ENCODE measurements at places on chromosomes 13 and 19. TPM values are rescaled to one million over a fixed set of nuclear protein-coding genes. Genes with fewer than 3 reads are reported as not detected.

Gene ATP8A2
- 8.4 TPM for total RNA-seq

Gene ATXN8OS
- total RNA-seq: not detected

Gene LDLR
- total RNA-seq: 119 TPM

Gene TMC4
- total RNA-seq: 5.5 TPM

Gene RFPL4A
- total RNA-seq: not detected

Gene MCEMP1
- total RNA-seq: not detected

Gene SIGLEC12
- total RNA-seq: not detected

Gene PPM1N
- total RNA-seq: 11.0 TPM

Gene FKBP8
- total RNA-seq: 273 TPM

Gene MAP4K1
- 14.4 TPM for total RNA-seq

Gene CD209
- not detected for total RNA-seq

Gene PCP2
- total RNA-seq: not detected

GRCh38 chr19:4776436-4777211, 14.9 kb upstream of the FEM1A start:
- no peak for DNase-seq

DNA sequence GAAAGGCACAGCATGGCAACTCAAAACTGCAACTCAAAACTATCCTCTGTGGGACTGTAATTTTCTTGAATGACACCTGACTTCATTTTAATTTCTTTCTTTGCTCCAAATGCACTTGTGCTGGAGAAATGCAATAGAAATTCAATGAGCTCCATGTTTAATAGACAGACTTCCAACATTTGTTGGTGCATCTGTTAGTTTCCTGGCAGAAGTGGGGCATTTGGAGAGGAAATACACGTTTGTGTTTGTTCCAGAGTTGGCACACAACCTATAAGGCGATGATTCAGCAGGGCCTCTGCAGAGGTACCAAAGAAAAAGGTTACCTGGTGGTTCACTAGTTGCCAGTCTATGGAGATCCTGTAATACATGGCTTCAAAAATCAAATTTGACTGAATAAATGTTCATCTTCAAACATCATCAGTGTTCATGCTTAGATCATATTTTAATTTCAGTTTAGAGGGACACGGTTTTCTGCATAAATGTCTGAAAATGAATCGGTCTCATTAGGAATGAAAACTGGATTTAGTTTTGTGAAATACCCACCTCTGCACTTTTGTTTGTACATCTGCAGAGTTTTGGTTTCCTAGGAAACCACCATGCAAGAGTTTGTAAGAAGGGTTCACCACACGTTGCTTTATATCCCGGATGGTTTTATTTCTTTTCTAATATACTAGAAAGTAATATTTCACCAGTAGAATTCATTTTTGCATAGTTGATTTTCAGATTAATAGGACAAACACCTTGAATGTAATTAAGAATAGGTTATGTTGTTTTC, 21.8 kb upstream of the OBI1 start:
- no peak for DNase-seq

GRCh38 chr13:36914648-36915047, 5.4 kb downstream of the SMAD9 start:
- DNase-seq: no peak

- no peak for DNase-seq
Measured at GRCh38 chr19:56155124-56155687, 14.1 kb downstream of the ZNF444 start.

DNA sequence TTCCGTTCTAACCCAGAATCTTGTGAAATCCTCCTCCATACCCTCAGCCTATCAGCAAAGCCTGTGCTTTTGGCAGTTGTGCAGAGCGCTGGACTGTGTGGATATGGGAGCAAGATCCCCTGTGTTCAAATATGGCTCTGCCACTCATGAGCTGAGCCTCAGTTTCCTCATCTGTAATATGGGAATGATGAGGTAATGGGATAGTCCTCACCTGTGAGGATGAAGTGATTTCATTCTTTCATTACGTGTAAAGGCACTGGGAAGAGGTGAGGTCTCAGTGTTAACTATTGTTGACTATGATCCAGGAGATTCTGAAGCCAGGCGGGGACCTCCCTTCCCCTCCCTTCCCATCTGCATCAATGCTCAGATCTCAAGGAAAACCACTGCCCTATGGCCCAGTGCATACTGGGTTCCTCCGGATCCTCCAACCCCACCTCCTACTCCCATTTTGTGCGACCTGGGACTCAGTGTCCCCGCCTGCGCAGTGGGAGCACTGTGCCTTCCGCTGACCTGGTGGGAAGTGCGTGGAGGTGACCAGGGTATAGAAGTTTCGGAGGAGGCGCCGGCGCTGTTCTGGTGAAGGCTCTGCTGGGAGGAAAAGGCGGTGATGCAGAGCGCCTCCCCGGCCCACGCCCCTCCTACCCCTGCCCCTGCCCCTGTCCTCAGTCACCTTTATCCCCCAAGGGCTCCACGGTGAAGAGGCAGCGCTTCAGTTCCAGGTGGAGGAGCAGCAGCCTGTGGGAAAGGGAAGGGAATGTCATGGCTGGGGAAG, 5.0 kb downstream of the FUZ start:
- no peak for DNase-seq

- DNase-seq: no peak
Measured at GRCh38 chr13:86476656-86477055, 677.4 kb upstream of the SLITRK6 start.

DNA sequence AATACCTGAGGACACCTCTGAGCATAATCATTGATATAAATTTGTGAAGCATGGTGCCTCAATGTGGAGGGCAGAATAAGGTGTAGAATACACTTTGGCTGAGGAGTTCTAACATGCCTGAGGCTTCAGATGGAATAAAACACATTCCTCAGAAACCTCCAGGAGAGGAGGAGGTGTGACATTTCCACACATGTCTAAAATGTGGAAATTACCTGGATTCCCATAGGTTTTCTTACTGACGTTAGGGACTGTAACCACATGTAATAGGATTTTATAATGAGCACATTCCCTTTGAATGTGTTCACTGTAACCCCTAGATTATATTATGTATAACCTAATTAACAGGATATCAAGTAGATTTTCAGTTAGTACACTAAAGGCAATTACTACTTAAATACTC, 226.1 kb downstream of the TDRD3 start:
- DNase-seq: no peak

DNA sequence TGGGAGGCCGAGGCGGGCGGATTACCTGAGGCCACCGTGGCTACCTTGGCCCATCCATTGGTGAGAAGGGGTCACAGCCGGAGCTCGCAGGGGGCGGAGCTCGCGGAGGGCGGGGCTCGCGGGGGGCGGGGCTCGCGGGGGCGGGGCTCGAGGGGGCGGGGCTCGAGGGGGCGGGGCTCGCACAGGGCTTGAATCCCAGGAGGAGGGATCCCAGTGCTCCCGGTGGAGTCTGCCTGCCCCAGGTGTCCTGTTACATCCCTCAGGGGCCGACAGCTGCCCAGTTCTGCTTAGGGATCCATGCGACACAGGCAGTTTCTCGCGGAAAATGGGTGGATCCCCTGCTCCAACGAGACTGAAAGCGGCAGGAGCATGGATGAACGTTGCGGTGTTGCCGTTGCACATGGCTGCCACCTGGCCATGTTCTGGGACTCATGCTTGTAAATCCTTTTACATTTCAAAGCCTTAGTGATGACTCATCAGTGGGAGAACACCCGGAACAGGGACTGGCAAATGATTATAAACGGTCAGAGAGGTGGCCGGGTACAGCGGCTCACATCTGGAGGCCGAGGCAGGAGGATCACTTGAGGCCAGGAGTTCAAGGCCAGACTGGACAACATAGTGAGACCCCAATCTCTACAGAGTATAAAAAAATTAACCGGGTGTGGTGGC, 25.1 kb downstream of the TMPRSS9 start:
- DNase-seq: peak; percentile 82

DNA sequence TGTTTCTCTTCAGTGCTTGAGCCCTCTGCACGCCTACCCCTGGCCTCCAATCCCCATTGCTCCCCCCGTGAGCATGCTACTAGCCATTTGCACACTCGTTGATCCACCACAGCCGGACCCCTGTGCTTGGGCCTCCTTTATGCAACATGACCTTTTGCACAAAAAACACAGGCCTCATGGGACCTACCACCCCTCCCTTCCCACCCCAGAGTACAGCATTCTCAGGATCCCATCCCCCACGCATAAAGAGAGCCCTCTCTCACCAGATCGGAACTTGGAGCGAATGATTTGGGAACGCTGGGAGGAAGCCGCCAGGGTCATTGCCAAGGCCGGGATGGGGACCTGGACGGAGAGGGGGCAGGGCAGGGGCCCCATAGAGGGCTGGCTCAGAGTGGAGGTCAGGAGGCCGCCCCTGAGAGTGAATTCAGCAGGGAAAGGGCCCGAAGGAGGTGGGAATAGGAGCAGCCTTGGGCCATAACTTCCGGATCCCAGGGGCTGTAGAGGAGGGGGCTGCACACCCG, 754 bp downstream of the MAMSTR start:
- no peak for DNase-seq

DNA sequence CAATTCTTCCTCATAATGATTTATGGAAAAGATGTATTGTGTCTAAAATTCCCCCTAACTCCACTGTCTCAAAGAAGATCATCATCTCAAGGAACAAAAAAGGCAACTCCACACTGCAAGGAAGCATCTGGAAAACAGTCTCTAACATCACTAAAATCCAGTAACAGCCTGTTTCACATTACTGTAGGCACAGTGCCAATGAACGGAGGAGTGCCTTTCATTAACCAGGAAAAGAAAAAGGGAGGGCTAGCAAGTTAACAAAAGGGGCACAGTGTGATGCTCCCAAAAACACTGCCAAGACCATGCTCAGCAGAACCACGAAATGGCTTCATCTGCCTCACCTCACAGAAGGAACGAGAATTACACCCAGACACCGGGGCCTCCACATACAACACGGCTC, 8.5 kb downstream of the TMTC4 start:
- no peak for DNase-seq

- DNase-seq: no peak
Measured at GRCh38 chr19:42191330-42191729, 26.1 kb downstream of the DEDD2 start.

DNA sequence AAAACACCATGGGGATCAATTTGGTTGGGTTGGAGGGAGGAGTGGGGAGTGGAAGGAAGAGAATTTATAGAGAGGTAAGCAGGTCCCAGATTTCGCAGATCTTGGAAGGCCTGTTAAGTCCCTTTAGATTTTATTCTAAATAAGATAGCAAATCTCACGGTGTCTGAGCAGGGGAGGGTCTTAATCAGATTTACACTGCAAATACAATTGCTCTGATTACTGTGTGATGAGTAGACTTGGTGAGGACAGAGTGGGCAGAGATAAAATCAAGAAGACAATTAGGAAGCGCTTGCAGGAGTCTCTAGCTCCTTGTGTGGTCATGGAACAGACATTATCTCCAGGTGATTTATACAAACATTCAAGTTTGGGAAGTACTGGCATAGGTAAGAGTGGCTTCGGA, 126.0 kb downstream of the GPC6 start:
- no peak for DNase-seq

GRCh38 chr13:28630869-28631268, 28.1 kb upstream of the POMP start:
- no peak for DNase-seq

DNA sequence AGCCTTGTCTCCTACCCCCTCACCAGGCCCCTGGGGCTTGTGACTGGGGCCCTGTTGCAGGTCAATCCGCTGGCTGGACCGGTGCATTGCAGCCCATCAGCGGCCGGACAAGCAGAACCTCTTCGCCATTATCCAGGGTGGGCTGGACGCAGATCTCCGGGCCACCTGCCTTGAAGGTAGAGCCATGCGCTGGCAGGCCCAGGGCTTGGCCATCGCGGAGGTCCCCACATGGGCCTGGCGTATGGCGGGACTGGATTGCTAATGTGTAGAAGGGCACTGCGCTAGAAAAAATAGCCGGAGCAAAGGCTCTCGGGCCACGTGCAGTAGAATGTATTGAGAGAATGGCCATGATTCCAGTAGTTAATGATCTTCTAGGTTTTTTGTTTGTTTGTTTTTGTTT, 6.2 kb downstream of the QTRT1 start:
- no peak for DNase-seq

- no peak for DNase-seq
Measured at GRCh38 chr13:67577361-67577760, 347.2 kb upstream of the PCDH9 start.

- peak; percentile 7 for DNase-seq
Measured at GRCh38 chr13:98239162-98240076, 62.4 kb upstream of the RNF113B start.

DNA sequence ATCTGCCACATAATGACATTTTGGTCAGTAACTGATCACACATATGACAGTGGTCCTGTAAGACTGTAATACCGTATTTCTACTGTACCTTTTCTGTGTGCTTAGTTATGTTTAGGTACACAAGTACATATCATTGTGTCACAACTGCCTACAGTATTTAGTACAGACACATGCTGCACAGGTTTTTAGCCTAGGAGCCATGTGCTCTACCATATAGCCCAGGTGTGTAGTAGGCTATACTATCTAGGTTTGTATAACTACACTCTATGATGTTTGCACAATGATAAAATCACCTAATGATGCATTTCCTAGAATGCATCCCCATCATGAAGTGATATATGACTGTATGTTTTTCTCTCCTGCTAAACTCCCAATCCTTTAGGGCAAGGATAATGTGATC, 61.2 kb upstream of the MIR17HG start:
- no peak for DNase-seq

DNA sequence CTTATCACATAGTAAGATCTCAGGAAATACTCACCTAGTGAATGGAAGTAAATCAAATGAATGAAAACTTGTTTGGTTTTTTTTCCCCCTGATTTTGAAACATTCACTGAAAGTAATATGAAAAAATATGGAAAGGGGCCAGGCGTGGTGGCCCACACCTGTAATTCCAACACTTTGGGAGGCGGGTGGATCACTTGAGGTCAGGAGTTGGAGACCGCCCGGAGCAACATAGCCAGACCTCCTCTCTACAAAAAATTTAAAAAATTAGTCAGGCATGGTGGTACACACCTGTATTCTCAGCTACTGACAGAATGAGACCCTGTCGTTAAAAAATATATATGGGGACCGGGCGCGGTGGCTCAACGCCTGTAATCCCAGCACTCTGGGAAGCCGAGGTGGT, 149.6 kb downstream of the SIPA1L3 start:
- DNase-seq: no peak
